ENCODE measurements at places on chromosomes 5 and 9.

DNA sequence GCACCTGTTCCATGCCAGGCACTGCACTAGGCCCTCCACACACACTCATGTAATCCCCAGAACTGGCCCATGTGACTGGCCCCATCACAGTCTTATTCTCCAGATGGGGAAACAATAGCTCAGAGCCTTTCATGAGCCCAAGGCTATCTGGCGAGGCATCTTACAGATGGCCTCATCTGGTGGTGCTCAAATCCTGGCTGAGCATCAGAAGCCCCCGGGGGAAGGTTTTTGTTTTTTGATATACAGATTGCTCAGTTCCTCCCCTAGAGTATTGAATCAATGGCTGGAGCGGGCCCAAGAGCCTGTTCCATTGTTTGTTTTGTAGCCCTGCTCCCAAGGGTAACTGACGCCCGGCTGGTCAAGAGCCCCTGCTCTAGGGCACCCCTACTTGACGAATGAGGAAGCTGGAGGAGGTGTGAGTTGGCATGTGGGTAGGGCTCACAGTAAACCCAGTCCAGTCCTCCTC is 145.3 kb upstream of the RAPGEF1 start:
- DNase-seq = no peak

- DNase-seq = no peak
Measured at GRCh38 chr5:168669156-168669555, 90.0 kb upstream of the PANK3 start.

GRCh38 chr5:157177953-157178352 is 2.7 kb upstream of the ITK start:
- no peak for DNase-seq

- DNase-seq = no peak
Measured at GRCh38 chr5:110634475-110634874, 92.0 kb downstream of the TMEM232 start.

DNA sequence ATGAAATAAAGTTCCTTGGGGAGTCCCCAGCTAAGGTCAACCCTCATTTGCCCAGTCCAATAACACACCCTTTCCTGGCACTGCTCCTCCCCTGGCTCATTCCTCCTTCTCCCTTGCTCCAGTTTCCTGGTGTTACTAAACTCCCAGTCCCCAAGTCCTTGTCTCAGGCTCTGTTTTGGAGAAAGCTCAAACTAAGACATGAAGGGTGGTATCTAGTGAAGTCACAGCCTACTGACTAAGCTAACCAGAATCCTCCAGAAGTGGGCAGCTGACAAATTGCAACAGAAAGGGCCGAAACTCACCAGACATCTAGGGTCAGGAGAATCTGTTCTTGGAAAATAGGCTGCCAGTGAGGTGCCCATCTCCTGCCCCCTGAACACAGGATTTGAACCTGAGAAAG is 118.7 kb upstream of the NEK6 start:
- DNase-seq = no peak

- DNase-seq = no peak
Measured at GRCh38 chr5:34717426-34718327, 61.5 kb downstream of the RAI14 start.

DNA sequence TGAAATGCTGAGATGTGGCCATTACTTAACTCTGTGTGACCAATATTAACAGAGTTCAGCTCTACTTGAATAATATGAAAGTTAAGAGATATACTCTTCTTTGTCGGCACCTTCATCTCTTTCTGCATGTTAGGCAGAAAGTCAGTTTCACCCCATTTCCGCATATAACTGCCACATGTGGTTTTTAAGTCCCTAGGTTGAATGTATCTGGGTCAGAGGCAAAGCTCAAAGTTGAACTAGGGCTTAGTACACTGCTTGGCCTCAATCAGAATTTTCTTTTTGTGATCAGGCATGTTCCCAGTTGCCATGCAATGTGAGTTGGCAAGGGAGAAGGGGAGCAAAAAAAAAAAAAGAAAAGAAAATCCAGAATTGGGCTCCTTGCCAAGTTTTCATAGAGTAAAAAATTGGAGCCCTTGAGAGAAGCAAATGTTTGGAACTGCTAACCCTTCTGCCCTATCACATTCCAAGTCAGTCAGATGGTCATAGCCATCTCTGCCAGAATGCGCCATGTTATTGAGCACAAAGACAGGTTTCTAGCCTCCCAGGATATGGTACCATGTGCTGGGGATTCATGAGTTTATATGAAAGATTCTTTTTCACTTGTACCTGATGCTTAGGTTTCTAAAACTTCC is 251.2 kb upstream of the RORB start:
- DNase-seq = no peak

DNA sequence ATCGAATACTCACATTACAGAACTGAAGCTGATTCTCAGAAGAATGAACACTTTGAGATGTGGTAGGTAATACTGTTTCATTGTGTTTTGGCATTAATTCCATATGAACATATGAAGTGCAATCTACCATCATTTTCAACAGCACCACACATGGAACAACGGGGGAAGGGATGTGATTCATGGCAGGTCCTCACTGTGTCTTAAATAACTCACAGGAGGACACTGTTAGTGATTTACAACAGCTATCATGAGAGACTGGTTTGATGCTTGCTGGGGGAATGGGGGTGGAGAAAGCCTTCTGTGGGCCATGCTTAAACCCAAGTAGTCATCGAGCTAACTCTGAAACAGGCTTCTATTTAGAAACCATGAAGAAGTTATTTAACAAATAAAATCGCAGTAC is 232.9 kb downstream of the SPOCK1 start:
- no peak for DNase-seq

- no peak for DNase-seq
Measured at GRCh38 chr9:135488013-135488330, 8.4 kb downstream of the PPP1R26 start.

GRCh38 chr5:73545403-73545779 is 20.0 kb downstream of the ANKRA2 start:
- no peak for DNase-seq

DNA sequence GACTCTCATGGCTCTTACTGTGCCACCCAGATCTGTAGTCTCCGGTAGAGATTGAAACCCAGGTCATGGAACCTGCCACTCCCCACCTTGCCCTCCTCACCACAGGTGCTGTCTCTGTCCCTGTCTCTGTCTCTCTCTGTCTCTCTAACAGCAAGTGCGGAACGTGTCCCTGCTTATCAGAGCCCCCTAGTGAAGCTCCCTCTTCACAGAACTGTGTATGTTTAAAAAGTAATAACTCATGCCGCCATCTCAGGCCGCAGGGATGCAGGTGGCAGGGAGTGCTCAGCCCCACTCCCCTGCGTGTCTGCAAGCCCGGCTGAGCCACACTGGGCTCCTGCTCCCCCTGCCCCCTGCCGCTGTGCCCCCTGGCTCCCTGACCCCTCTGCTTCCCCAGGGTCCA is 43.8 kb downstream of the UNC5A start:
- DNase-seq = no peak

DNA sequence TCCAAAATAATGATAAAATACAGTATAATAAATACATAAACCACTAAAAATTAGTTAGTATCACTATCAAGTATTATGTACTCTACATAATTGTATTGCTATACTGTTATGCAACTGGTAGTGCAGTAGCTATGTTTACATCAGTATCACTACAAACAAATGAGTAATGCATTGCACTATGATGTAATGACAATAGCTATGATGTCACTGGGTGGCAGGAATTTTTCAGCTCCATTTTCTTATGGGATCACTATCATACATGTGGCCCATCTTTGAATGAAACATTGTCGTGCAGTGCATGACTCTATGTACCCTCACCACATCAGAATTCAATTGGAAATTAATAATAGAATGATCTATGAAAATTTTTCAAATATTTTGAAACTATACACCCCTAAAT is 201.3 kb downstream of the MPDZ start:
- no peak for DNase-seq
